ENCODE measurements at places on chromosomes 5 and 9. TPM values are rescaled to one million over a fixed set of nuclear protein-coding genes. Genes with fewer than 3 reads are reported as not detected.

The WNT8A gene
- polyA plus RNA-seq = not detected

The HSD17B3 gene
- polyA plus RNA-seq = 1.5 TPM

The QRFP gene
- polyA plus RNA-seq = 0.60 TPM

The LCN9 gene
- polyA plus RNA-seq = not detected

The SSBP2 gene
- 125 TPM for polyA plus RNA-seq

The ANXA6 gene
- 137 TPM for polyA plus RNA-seq

The TAF11L5 gene
- not detected for polyA plus RNA-seq

The C5orf52 gene
- polyA plus RNA-seq = not detected

The C5orf22 gene
- 31.8 TPM for polyA plus RNA-seq

The GADD45G gene
- polyA plus RNA-seq = 5.8 TPM

The GAS1 gene
- 217 TPM for polyA plus RNA-seq

The GPRIN1 gene
- polyA plus RNA-seq = 1.4 TPM

The ODF2 gene
- 29.8 TPM for polyA plus RNA-seq

The IL4 gene
- not detected for polyA plus RNA-seq

The G3BP1 gene
- polyA plus RNA-seq = 178 TPM

The SREK1IP1 gene
- 22.2 TPM for polyA plus RNA-seq

The SLC4A9 gene
- 13.8 TPM for polyA plus RNA-seq

The SLC34A3 gene
- 2.9 TPM for polyA plus RNA-seq

The NR5A1 gene
- polyA plus RNA-seq = not detected

The CA9 gene
- 0.79 TPM for polyA plus RNA-seq

The PCDHA9 gene
- polyA plus RNA-seq = 0.03 TPM

The HSPB3 gene
- not detected for polyA plus RNA-seq

The SLC23A1 gene
- polyA plus RNA-seq = 16.8 TPM

The ADAMTS16 gene
- polyA plus RNA-seq = 70.6 TPM

The TMC1 gene
- polyA plus RNA-seq = 0.95 TPM

All from left renal pelvis (tissue), 4 donors.